ENCODE measurements at places on chromosomes 11 and 22.

GRCh38 chr22:46864314-46865051 is 102.0 kb downstream of the TBC1D22A start:
- no peak for DNase-seq

- no peak for DNase-seq
These were observed 3.8 kb downstream of the GTSE1 start for GRCh38 chr22:46300491-46300890.

GRCh38 chr22:46073683-46074504 is 76.4 kb upstream of the PPARA start:
- DNase-seq, result no peak

DNA sequence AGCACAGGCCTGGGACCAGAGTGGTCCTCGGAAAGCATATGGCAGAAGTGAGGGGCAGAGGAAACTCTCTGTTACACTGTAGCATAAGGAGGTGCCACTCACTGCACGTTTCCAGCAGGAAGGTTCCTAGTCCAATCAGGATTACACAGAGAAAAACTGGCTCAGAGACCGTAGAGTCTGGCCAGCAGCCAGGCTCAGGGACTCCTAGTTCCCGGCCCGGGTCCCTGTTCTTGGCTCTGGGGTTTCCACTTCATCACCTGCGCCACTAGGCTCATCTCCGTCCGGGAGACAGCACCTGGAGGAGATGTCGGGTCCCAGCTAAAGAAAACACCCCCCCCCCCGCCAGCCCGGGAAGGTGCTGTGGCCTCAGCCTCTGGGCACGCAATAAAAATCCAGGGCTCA is 1.1 kb downstream of the TTLL12 start:
- DNase-seq, result no peak

GRCh38 chr11:1793081-1793480 is 29.4 kb upstream of the CTSD start:
- DNase-seq, result no peak
